ENCODE measurements at places on chromosomes 1 and 21.

GRCh38 chr1:19484798-19485361 is 459 bp downstream of the CAPZB start:
- DNase-seq, result no peak

- no peak for DNase-seq
Observed at GRCh38 chr1:229803626-229804217, 177.7 kb downstream of the URB2 start.

- DNase-seq, result no peak
Observed at GRCh38 chr21:42250422-42251403, 31.8 kb downstream of the ABCG1 start.

DNA sequence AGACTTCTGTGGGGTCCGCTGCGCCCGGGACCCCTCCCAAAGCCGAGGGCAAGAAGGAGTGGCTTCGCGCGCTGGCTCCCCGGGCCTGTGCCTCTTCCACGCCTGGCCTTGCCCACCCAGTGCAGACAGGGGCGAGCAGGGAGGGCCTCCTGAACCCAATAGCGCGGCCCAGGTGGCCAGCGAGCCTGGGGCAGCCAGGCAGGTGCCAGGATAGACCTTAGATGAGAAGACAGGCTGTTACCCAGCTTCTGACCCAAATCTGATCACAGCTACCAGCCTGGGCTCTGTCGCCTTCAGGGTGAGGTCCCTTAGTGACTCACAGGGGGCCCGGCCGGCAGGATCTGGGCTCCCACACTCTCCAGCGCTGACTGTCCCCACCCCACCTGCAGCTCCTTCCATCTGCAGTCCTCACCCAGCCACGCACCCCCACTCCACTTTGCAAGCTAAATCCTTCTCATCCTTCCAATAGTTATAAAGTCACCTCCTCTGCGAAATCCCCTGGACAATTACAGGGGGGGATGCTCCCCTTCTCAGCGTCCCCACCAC is 9.6 kb downstream of the CLEC20A start:
- no peak for DNase-seq

DNA sequence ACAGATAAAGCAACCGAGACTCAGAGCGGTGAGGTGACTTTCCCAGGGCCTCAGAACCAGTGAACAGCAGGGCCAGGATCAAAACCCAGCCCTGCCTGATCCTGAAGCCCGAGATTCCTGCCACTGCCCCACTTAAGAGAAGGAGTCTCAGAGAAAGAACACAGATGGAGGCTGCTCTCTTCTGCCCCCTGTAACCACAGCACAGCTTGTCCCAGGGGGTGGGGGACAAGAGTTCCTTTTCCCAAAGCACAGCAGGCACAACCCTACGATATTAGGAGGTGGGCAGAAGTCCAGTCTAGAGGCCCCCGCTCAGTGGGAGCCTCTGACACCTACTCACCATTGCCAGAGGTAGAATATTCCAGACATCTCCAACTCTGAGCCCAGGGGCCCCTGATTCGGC is 24.0 kb upstream of the VWA5B1 start:
- no peak for DNase-seq

DNA sequence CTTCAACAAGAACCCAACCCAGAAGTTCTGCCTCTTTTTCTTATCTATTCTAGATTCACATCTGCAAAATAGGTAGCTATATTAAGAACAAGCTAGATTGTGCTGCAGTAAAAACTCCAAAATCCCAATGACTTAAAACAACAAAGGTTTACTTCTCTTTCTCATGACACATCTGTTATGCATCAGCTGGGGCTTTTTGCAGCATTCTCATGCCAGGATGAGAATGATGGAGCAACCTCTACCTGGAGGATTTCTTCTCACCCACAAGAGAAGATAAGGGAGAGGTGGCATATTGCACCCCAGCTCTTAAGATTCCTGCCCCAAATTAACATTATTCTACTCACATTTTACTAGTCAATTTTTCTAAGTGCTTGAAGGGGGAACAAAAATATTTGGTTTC is 152.3 kb upstream of the SPAG17 start:
- no peak for DNase-seq

- DNase-seq, result no peak
Observed at GRCh38 chr21:38913893-38914527, 108.3 kb downstream of the ETS2 start.

DNA sequence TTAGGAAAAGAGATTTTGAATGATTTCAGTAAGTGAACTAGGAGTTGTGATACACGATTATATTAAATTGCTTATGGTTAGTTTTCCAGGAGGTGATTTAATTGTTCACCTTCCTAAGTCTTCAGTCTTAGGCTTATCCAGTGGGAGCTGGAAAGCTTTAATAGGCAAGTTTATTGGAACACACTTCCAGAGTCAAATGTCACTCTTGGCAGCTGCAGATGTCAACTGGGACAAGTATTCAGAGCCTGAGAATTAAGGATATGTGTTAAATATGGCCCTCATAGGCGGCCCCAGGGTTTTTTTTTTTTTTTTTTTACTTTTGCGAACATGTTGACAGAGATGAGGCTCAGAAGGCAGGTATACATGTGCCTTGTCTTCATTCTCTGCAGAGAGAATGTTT is 29.2 kb downstream of the UCK2 start:
- no peak for DNase-seq

- DNase-seq, result no peak
Observed at GRCh38 chr1:25729790-25730644, 70.0 kb upstream of the SELENON start.

GRCh38 chr1:23422941-23423340 is 1.6 kb downstream of the TCEA3 start:
- DNase-seq, result no peak

GRCh38 chr1:212479188-212479587 is 46.5 kb downstream of the NENF start:
- no peak for DNase-seq

DNA sequence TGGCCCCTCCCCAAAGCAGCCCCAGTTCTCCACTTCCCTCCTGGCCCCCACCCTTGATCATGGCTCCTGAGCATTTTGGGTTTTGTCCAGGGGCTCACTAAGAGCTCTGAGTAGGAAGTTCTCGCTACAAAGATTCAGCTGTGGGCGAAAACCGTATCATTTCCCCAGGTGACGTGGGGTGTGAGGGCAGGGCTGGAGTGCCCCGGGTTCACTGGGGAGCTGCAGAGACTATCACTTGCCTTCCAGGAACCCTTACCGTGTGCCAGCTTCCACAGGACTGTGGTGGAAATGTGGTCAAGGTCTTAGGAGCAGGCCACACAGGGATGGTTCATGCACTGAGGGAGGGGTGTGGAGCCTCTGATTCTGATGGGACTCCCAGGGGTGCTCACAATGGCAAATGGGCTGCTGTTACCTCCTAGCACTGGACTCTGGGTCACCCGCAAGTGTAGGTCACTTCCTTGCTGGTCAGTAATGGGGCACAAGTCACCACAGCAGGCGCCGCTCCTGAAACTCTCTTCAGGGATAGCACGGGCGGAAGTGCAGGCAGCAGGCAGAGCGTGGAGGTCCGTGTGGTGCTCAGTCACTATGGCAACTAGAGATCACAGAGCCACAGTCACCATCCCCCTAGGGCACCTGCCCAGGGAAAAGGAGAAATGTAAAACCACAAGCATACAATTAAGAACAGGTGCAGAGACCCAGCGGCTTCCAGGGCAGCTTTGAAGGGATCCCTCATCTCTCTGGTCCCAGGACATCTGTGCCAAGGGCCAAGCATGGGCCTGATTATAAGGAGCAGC is 35.4 kb downstream of the RSPH1 start:
- DNase-seq, result no peak

DNA sequence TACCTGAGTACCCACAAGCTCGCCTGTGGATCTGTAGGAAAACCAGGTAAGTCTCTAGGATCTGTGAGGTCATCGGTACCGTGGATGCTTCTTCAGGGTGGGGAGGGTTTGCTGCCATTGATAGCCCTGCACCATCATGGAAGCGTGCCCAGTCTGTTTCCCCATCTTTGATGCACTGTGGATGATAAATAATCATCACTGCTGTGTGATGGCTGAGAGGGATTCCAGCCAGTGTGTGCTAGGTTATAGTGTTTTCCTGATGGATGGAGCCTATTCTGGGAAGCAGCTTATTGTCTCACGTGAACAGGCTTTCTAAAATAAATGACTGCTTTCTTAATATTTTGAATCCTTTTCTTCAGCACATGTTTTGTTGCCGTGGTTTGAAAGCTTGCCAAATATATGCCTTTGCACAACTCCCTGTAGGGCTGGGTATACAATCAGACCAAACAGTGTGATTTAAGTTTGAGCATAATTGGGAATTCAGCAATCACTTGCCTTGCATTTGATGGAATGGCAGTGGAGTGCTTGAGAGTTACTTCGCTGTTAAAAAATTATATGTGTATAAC is 113.8 kb downstream of the CAMTA1 start:
- DNase-seq, result no peak

GRCh38 chr1:35691080-35691479 is 27.6 kb downstream of the C1orf216 start:
- no peak for DNase-seq

- DNase-seq, result no peak
Observed at GRCh38 chr1:1046767-1047166, 26.8 kb downstream of the AGRN start.

DNA sequence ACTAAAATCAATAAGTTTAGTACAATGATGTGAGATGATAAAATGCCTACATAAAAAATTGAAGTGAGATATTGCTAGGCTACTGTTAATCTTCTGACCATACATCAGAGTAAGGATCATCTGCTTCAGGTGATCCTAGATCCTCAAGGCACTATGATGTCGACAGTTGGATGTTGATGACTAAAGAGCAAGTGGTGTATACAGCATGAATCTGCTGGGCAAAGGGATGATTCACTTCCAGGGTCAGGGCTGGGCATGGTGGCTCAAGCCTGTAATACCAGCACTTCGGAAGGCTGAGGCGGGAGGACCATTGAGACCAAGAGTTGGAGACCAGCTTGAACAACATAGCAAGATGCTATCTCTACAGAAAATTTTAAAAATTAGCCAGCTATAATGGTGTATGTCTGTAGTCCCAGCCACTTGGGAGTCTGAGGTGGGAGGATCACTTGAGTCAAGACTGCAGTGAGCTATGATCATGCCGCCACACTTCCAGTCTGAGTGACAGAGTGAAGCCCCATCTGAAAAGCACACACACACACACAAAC is 24.6 kb downstream of the NUF2 start:
- DNase-seq, result no peak

DNA sequence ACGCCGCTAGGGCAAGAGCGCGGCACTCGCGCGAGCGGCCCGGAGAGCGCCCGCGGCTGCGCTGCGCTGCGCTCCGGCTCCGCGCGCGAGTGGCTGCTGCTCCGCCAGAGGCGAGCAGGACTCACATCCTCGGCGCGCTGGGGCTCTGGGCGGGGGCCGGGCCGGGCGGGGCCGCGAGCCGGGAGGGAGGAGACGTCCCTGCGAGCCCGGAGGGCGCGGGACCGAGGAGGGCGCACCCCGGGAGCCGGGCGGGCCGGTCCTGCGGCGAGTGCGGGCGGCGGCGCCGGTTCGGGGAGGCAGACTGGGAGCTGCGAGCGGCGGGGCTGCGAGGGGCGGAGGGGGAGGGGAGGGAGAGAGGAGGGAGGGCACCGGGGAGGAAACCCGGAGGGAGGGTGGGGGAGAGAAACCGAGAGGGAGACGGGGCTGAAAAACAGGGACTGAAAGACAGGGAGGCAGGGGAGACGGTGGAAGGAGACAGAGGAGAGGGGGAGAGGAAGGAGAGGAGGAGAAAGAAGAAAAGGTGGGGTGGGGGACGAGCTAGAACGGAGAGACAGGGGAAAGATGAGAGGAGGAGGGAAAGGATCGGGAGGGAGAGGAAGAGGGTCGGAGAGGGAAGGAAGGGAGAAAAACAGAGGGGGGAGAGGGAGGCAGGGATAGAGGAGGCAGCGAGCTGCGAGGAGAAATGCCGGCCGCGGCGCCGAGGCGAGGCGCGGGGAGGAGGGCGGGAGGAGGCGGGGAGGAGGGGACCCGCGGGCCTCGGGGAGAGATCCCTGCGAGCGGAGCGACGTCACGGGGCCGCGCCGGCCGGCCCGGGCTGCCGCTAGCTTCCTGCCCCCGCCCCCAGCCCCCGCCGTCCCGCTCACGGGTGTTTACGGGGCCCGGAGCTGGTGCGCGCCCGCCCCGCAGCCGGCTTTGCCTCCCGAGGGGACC is at the start of gene CAMK2N1:
Gene CAMK2N1 (minus strand): TSS at position 684 of the 930 bp plus-strand sequence. CDS start 831 bp downstream, outside the sequence.
- peak; percentile 50 for DNase-seq

DNA sequence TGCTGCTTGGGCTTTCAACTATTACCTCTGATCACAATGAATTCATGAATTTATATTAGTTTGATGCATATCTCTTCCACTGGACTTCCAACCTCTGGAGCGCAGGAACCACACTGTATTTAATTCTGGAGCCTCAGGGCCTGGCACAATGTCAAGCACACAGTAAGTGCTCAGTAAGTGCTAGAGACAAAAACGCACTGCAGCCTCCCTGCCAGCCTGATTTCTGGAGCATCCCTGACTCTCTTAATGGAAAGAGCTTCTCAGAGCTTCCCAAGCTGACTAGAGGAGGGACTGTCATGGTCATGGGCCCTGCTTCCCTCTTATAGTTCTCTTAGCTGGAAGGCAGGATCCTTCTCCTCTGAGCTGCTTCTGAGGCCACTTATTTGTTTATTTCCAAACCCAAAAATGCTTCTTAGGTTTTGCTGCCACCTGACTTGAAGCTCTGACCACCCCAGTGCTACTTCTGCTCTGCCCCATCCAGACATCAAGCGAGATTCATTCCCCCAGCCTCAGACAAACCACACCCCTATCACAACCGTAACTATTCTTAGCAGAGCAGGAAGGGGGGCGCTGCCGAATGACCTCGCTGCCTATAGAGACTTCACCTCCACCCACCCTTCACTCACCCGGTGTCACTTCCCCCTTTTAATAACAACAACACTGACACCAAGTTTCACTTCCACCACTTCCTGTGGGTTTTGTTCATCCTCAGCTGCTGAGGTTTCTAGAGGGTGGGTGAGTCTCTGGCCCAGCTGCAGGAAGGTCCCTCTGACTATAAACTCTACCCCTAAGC is 33.6 kb downstream of the NUAK2 start:
- DNase-seq, result peak; percentile 62

DNA sequence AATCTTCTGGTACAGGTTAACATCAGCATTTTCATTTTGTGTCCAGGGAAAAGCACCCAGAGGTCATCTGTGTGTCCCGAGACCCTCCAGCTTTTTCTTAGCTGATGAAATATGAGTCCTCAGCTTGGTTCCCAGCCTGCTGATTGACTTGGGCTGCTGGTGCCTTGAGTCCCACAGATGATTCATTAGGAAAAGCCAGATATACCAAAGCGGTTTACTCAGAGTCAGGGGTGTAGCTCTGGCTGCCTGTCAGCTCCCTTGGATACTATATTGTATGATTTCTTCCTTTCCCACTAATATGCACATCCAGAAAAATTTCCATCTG is 43.7 kb upstream of the MAB21L3 start:
- no peak for DNase-seq

All from stimulated activated CD4-positive, alpha-beta T cell treated with anti-CD3 and anti-CD28 coated beads, TNF-alpha, amount 100 ng/mL, for 24 hours (primary cell).